ENCODE measurements at places on chromosomes 7 and 10.

DNA sequence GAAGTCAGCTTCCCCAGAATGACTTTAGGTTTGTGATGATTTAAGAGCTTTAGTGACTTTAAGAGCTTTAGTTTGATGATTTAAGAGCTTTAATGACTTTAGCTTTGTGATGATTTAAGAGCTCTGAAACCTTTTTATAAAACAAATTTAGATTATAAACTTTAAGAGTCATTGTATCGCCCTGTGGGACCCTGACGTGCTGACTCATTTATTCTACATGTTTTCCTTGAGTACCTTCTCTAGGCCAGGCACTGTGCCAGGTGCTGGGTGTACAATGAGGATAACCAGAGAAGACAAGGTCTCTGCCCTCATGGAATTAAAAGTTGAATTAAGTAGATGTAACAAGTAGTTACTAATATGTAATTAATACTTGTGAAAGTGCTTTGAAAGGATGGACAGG lies 45.4 kb downstream of the CNNM1 start:
- DNase-seq: no peak

GRCh38 chr10:128859738-128860386 lies 607.2 kb upstream of the MGMT start:
- peak; percentile 2 for DNase-seq

- no peak for DNase-seq
Observed at GRCh38 chr10:86951184-86951761, 6.1 kb downstream of the MMRN2 start.

DNA sequence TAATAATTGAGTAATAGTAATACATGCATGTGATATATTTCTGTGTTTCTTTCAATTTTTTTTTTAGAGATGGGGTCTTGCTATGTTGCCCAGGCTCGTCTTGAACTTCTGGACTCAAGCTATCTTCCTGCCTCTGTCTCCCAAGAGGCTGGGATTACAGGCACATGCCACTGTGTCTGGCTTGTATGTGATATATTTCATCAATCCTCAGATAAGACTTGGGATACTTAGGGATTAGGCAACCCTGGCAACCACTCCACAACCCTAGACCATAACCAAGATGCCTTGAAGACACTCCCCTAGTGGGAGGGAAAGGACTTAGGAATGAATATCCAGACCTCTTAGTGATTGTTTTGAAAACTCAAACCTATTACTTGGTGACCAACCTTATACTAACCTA lies 154.8 kb downstream of the CCDC3 start:
- DNase-seq: no peak

DNA sequence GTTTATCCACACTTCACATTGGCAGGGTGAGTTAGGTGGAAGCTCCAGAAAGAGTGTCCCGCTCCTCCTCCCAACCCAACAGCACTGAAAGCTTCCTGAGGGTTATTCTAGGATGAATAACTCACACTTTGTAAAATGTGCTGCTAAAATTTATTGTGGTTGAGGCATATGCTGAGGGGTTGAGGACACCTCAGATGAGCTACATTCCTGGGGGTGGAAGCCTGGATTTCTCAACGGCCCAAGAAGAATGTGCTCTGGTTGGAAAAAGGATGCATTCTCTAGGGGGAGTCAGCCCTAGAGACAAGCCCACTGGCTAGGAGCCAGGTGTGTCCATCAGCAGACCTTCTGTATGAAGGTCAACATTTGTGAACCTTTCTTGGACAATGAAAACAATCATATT lies 91.5 kb upstream of the PDE1C start:
- DNase-seq: no peak

DNA sequence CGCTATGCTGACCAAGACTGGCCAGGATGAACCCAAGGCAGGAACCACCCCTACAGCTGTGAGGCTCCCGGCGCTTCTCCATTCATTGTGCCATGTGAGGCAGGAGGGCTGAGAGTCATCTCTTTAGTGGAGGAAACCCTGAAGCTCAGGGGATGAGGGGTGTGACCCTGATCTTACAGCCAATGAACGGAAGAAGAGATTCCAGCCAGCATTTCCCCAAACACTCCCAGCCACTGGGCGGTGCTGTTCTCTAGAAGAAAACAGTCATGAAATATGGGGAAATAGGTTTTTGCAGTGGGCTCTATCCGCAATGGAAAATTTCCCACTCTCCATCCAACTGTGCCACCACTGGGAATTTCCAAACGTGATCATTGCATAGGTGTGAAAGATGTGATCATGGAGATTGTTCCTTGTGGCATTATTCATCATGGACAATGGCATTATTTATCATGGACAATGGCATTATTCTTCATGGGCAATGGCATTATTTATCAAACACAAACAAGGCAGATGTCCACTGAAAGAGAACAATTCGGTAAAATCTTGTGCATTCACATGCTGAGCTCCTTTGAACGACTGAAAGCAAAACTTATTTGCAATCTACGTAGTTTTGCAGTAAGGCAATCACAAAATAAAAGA lies 14.0 kb upstream of the SLC18A2 start:
- no peak for DNase-seq

DNA sequence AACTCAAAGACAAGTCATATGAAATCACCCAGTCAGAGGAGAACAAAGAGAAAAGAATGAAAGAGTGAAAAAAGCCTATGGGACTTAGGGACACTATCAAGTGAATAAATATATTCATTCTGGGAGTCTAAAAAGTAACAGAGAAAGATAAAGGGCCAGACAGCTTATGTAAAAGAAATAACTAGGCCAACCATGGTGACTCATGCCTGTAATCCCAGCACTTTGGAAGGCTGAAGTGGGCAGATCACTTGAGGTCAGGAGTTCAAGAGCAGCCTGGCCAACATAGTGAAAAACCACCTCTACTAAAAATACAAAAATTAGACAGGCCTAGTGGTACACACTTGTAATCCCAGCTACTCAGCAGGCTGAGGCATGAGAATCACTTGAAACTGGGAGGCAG lies 154.7 kb upstream of the TMEM106B start:
- no peak for DNase-seq

DNA sequence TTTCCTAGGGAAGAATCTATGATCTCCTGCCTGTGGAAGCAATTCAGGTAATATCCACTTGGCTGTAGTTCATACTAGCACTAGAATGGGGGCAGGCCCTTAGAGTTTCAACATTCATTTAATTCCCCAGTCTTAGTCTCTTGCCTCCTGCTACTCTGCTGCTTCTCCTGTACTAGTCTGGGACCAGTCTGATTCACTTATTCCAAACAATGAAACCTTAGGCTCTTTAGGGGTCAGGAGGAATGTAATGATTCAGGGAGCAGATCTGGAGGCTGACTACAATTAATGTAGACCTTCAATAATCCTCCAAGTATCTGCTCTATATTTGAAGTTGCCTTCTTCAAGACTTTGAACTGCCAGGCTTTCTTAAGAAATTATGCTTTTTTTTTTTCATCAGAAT lies 101.8 kb downstream of the GNAT3 start:
- DNase-seq: no peak

DNA sequence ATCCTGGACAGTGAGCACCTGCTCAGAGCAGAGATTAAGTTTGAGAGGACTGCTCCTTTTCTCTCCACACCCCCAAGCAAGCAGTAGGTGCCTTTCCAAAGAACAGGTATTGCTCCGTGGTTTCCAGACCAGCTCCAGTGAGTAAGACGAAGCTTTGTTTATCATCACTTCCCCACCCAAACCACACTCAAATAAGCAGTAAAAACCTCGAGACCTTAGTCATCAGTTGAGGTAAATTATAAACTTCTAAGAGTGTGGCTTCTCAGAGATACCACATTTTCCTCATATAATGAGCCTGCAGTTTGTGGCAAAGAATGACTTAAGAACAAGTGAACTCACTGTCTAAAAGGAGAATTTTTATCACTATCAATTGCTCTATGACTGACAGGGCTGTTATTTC lies 50.0 kb upstream of the GRB10 start:
- no peak for DNase-seq

DNA sequence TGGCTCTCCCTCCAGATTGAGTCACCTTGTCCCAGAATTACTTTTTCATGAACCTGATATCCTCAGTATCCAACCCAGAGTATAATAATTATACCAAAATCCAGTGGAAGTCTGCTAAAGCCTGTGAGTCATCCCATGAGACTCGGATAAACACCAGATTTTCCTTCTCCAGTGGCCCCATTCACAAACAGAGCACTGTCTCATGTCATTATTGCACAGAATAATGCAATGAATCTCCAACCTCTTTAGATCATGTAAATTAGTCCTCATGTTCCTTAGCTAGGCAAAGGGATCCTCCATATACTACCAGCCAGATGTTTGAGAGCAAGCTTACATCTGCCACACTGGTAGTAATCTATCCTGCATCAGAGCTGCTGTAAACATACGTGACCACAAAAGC lies 89.0 kb downstream of the AMPH start:
- peak; percentile 61 for DNase-seq

GRCh38 chr10:22992075-22992474 lies 64.2 kb downstream of the ARMC3 start:
- DNase-seq: no peak

All from NCI-H2171 treated with DMSO at 0.1 percent for 48 hours (cell line).